ENCODE measurements at places on chromosomes 11 and 22.

DNA sequence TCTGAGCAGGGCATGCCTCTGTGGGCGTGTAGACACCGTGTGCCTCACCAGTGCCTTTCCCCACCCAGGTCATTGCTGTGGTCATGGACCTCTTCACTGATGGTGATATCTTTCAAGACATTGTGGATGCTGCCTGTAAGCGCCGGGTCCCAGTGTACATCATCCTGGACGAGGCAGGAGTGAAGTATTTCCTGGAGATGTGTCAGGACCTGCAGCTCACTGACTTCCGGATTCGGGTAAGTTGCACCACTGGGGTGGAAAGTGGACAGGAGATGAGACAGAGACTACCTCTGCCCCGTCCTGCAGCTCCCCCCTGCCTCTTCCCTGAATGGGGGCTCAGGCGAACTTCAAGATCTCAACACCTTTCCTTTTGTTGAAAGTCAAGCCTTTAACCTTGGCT lies 24.3 kb downstream of the FAM83F start:
- no peak for DNase-seq

DNA sequence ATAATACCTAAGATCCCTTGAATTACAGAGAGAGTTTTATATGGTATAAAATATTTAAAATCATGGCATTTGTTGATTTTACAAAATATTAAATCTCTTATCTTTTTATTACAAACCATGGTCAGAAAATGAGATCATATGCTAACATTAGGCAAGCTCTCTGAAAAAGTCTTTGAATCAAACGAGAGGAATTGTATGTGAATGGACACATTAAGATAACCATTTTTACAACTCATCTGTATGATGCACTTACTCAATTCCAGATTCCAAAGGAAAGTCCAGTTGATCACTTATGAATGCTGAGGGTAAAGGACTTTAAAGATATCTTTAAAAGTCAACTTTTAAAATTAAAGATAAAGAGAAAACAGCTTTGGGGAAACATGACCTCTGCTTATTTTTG lies 83.5 kb upstream of the LUZP2 start:
- no peak for DNase-seq

- DNase-seq = no peak
Measured at GRCh38 chr11:792873-793272, 3.0 kb upstream of the CEND1 start.

DNA sequence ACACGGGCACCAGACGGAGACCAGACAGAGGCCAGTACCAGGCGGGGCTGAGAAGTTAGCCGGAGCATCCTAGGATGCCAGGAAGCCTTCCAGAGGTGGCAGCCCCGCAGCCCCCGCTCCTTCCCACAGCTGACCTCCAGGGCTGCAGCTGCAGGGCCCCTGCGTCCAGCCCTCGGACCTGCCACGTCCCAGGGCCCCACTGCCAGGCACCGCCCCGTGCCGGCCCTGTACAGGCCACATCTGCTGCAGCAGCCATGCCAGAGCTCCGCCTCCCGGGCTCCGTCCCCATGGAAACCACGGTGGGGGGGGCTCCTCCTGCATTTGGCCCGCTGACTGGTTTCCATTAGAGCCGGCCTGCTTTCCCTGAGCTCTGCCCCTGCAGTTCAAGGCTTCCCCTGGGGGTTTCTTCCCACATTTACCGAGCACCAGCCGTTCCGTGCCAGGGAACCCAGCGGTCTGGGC lies 62.5 kb upstream of the PPARA start:
- DNase-seq = no peak

GRCh38 chr11:19026862-19027261 lies 33.7 kb downstream of the MRGPRX2 start:
- DNase-seq = no peak

DNA sequence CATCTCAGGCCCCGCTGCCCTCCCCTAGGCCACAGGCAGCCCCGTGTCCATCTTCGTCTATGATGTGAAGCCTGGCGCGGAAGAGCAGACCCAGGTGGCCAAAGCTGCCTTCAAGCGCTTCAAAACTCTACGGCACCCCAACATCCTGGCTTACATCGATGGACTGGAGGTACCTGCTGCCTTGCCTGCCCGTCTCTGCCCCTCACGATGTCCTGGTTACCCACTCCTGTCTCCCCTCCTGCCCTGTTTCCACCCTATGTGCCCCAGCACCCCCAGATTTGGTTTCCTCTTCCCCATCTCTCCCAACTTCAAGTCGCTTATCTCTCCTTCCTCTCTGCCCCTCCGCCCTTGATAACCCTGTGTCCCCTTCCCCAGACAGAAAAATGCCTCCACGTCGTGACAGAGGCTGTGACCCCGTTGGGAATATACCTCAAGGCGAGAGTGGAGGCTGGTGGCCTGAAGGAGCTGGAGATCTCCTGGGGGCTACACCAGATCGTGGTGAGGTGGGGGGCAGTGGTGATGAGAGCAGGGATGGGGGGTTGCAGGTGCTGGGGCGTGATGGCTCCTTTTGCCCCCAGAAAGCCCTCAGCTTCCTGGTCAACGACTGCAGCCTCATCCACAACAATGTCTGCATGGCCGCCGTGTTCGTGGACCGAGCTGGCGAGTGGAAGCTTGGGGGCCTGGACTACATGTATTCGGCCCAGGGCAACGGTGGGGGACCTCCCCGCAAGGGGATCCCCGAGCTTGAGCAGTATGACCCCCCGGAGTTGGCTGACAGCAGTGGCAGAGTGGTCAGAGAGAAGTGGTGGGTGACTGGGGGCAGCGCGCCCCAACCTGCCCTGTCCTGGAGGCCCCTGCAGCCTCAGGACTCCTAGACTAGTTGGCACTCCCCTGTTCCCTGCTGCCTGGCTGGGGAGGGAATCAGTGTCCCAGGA lies 930 bp downstream of the SCYL1 start:
- no peak for DNase-seq

DNA sequence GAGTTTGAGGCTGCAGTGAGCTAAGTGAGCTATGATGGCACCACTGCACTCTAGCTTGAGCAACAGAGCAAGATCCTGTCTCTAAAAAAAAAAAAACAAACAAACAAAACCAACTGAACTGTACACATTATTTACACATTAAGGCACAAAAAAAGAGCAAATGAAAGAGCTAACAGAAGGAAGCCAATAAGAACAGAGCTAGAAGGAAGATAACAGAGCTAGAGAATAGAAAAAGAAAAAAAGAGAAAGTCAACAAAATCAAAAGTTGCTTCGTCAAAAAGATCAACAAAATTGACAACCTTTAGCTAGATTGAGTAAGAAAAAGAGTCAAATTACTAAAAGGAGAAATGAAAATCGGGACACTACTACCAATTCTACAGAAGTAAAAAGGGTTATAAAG lies 25.0 kb downstream of the GUCD1 start:
- DNase-seq = no peak

- DNase-seq = no peak
Measured at GRCh38 chr11:14370496-14370895, 11.5 kb upstream of the RRAS2 start.
